ENCODE measurements at places on chromosomes 5 and 9.

GRCh38 chr9:123322273-123323195 is 33.5 kb upstream of the CRB2 start:
- peak overlapping the region; percentile 70 for H3K27ac ChIP-seq
- no peaks in the 10 kb centered on the region for H3K36me3 ChIP-seq
- no peaks in the 10 kb centered on the region for H3K27me3 ChIP-seq
- peak; percentile 78 for DNase-seq
- H3K4me3 ChIP-seq = peak overlapping the region; percentile 69

DNA sequence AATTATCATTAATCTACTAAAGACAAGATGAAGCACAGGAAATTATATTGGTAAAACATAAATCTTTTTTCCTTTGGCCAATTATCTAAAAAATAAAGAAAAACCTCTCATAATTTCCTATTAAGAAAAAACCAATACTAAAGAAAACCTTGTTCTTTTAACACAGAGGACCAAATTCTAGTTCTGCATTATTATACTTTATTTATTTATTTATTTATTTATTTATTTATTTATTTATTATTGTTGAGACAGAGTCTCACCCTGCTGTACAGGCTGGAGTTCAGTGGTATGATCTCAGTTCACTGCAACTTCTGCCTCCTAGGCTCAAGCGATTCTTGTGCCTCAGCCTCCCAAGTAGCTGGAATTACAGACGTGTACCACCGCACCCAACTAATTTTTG is 377.8 kb upstream of the ADAMTS16 start:
- H3K27ac ChIP-seq = no peak overlapping the region
- no peaks in the 10 kb centered on the region for H3K4me1 ChIP-seq
- no peaks in the 10 kb centered on the region for H3K36me3 ChIP-seq
- H3K27me3 ChIP-seq = no peaks in the 10 kb centered on the region
- no peak overlapping the region for H3K4me3 ChIP-seq

DNA sequence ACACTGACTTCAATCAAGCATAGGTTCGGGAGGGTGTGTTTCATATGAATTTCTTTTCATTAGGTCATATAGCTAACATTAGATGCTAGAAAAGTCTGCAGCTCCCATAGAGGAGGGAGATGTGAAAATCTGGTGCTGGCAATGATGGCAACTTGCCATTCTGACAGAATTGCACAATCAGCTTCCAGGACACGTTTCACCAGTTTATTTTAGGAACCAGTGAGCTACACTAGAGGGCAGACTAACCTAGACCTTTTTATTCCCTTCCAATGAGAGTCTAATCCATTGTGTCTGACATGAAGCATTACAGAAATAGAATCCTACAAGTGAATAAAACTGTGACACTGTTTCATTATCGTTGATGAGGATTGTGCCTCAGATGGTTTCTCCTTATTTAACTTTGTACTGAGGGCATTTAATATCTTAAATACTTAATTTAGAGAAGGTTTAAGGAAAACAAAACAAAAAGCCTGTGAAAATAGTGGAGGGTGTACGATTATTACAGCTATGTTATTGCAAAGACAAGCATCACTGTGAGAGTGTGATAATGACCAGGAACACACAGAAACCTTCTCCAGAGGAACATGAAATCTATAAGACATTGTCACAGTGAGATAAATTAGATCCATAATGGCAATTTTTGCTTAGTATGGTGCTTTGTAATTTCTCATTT is 363.3 kb upstream of the RPS23 start:
- H3K4me1 ChIP-seq = no peaks in the 10 kb centered on the region
- H3K4me3 ChIP-seq = no peak overlapping the region
- DNase-seq = no peak
- no peaks in the 10 kb centered on the region for H3K27me3 ChIP-seq

GRCh38 chr5:16932401-16932800 is 3.7 kb downstream of the MYO10 start:
- no peak overlapping the region for H3K4me3 ChIP-seq
- H3K36me3 ChIP-seq = no peaks in the 10 kb centered on the region
- H3K4me1 ChIP-seq = peaks cover 14% of the 10 kb centered on the region
- no peak for DNase-seq
- H3K27me3 ChIP-seq = peaks cover 57% of the 10 kb centered on the region

GRCh38 chr5:43874772-43875171 is 271.8 kb downstream of the NNT start:
- H3K27me3 ChIP-seq = no peaks in the 10 kb centered on the region
- no peaks in the 10 kb centered on the region for H3K36me3 ChIP-seq
- H3K27ac ChIP-seq = no peak overlapping the region
- H3K4me1 ChIP-seq = no peaks in the 10 kb centered on the region
- DNase-seq = no peak

DNA sequence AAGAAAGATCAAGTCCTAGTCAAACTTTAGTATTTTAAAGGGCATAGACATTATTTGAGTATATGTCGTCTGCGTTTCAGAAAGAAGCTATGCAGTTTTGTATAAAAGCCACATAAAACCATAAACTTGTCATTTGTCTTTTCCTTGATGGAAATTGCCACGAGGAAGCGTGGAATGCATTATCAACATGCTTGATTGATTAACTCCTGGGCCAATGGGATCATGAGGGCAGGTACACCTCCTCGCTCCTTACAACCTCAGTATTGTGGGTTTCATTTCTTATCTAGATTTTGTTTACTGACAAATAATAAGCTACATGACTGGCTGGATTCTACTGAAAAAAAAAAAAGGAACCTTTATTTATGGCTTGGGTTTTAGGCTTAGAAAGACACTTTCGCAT is 122.5 kb upstream of the RFX3 start:
- H3K27ac ChIP-seq = no peak overlapping the region
- no peak overlapping the region for H3K4me3 ChIP-seq
- H3K4me1 ChIP-seq = no peaks in the 10 kb centered on the region
- H3K27me3 ChIP-seq = no peaks in the 10 kb centered on the region
- no peaks in the 10 kb centered on the region for H3K36me3 ChIP-seq
- DNase-seq = no peak

- no peaks in the 10 kb centered on the region for H3K27me3 ChIP-seq
- H3K4me1 ChIP-seq = no peaks in the 10 kb centered on the region
- no peak for DNase-seq
- no peaks in the 10 kb centered on the region for H3K36me3 ChIP-seq
- no peak overlapping the region for H3K27ac ChIP-seq
Observed at GRCh38 chr5:59421986-59422941, 471.3 kb downstream of the PDE4D start.

- DNase-seq = no peak
- H3K4me3 ChIP-seq = peak overlapping the region; percentile 71
- peaks cover 11% of the 10 kb centered on the region for H3K4me1 ChIP-seq
- H3K27ac ChIP-seq = no peak overlapping the region
Observed at GRCh38 chr5:160271836-160272235, 40.5 kb downstream of the CCNJL start.

DNA sequence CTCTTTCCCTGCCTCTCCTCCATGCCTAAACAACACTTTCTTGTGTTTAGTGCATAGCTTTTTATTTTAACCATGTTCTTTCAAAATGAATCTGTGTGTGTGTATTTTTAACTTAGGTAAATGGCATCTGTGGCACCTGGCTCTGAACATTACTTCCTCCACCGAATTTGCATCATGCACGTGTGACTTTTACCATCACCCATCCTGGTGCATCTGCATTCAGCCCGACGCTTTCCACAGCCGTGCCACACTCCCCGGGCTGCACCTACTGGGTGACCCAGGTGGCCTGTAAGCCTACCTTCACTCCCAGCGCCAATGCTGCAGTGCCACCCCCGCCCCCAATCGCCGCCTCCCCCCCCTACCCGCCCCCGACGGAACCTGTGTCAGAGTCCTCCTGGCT is 12.7 kb upstream of the FCN1 start:
- H3K4me3 ChIP-seq = peak overlapping the region; percentile 87
- no peaks in the 10 kb centered on the region for H3K36me3 ChIP-seq
- peaks cover 13% of the 10 kb centered on the region for H3K27me3 ChIP-seq
- peak; percentile 77 for DNase-seq
- H3K27ac ChIP-seq = peak overlapping the region; percentile 58

GRCh38 chr9:133118179-133118520 is 2.9 kb downstream of the RALGDS start:
- no peak overlapping the region for H3K4me3 ChIP-seq
- no peak for DNase-seq
- H3K27ac ChIP-seq = peak overlapping the region; percentile 47
- H3K4me1 ChIP-seq = peaks cover 42% of the 10 kb centered on the region
- no peaks in the 10 kb centered on the region for H3K36me3 ChIP-seq
- H3K27me3 ChIP-seq = no peaks in the 10 kb centered on the region

DNA sequence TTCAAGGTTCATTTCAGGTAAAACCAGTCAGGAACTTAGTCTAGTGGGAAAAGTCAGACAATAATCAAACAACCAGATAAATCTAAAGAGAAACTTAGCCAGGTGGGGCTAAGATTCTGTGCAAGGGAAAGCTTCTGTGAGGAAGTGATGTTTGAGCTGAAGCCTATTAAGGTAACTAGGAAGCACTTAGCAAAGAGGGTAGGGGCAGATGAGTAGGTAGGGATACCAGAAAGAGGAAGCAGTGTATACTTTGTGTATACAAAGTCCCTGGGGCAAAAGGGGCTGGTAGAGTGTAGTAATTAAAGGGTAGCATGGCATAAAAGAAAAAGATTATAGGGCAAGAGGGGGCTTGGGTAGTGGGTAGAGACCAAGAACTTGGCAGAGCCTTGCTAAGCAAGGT is 3.6 kb upstream of the SPATA24 start:
- no peaks in the 10 kb centered on the region for H3K36me3 ChIP-seq
- H3K4me1 ChIP-seq = peaks cover 32% of the 10 kb centered on the region
- H3K27me3 ChIP-seq = no peaks in the 10 kb centered on the region
- peak overlapping the region; percentile 88 for H3K27ac ChIP-seq
- DNase-seq = peak; percentile 69

- H3K36me3 ChIP-seq = peaks cover 28% of the 10 kb centered on the region
Observed at GRCh38 chr9:68955330-68955729, 58.6 kb downstream of the PRKACG start.

- H3K27me3 ChIP-seq = no peaks in the 10 kb centered on the region
- H3K4me1 ChIP-seq = peaks cover 32% of the 10 kb centered on the region
- H3K36me3 ChIP-seq = no peaks in the 10 kb centered on the region
- H3K4me3 ChIP-seq = no peak overlapping the region
- no peak for DNase-seq
- no peak overlapping the region for H3K27ac ChIP-seq
Observed at GRCh38 chr5:179800696-179801201, 5.9 kb downstream of the MGAT4B start.

DNA sequence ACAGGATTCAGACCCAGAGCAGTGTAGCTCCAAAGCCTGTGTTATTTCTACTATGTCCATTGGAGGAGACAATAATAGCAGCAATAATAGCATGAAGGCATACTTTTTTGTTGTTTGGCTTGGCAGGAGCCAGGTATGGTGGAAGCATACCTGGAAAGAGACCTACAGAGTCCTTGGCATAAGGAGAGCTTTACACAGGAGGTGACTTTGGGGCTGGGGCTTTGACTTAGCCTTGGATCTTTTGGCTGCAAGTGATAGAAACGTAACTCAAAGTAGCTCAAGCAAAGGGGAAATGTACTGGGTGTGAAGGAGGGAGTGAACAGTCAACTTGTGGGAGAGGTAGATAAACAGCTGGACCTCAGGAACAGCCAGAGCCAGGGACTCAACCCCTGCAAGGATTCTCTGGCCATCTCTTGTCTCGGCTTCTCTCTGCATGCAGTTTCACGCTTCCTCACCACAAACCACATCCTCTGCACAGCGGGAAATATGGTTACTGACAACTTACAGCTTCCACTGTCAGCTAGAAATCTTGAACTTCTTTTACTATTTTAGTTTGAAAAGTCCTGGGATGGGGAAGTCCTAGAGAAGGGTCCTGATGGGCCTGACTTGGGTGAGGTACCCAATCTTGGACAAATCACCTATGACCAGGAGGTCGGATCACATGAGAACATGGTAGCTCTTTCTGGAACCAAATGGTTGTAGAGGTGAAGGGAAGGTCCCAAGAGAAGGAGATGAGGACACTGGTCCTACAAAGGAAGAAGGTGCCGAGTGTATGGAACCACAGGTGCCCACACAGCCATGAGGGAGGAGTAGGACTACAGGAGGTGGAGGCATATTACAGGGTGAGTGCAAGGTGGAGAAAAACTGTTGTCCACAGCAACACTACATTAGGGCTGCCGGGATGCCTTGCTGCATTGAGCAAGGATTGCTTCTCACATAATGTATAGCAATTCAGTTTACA is 47.0 kb upstream of the TGFBR1 start:
- H3K36me3 ChIP-seq = no peaks in the 10 kb centered on the region
- DNase-seq = peak; percentile 69
- no peaks in the 10 kb centered on the region for H3K27me3 ChIP-seq
- H3K27ac ChIP-seq = peak overlapping the region; percentile 96
- peak overlapping the region; percentile 83 for H3K4me3 ChIP-seq

- peak overlapping the region; percentile 57 for H3K27ac ChIP-seq
- H3K4me1 ChIP-seq = peaks cover 16% of the 10 kb centered on the region
- H3K27me3 ChIP-seq = no peaks in the 10 kb centered on the region
- no peak for DNase-seq
- peak overlapping the region; percentile 4 for H3K4me3 ChIP-seq
Observed at GRCh38 chr9:20030221-20030620, 241.4 kb upstream of the SLC24A2 start.

DNA sequence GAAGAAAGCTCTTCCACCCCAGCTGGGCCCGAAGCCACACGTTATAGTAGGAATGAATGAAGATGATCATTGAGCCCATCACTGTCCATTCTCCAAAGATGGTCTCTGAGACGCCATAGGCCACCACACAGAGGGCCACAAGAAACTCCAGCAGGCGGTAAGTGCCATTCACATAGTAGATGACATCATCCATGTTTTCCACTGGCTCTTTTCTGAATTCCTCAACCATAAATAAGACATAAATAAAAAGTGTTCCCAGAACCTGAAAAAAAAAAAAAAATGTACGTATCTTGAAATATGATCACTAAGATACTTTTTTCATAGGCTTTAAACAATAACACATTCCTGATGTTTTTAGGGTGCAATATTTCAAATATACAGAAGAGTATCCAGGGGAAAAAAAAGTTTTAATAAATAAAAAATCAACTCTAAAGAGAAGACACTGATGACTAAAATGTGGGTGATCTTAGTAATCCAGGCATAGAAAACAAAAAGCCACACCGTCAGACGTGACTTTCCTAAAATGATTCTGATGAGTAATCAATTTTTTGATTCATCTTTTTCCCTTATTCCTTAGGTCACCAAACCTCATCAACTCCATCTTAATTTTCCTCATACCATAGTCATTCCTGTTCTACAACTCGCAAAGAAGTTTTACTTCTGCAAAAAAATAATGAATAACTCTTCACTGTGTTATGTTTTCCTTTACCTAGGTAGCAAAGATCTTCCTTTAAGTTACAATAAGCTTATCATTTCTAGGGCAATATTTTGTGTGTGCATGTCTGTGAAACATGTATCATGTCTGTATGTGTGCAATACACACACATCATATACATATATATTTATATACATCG is 47.8 kb downstream of the RNF145 start:
- no peak overlapping the region for H3K4me3 ChIP-seq
- no peak overlapping the region for H3K27ac ChIP-seq
- H3K36me3 ChIP-seq = peaks cover 10% of the 10 kb centered on the region
- H3K27me3 ChIP-seq = no peaks in the 10 kb centered on the region
- peaks cover 8% of the 10 kb centered on the region for H3K4me1 ChIP-seq

DNA sequence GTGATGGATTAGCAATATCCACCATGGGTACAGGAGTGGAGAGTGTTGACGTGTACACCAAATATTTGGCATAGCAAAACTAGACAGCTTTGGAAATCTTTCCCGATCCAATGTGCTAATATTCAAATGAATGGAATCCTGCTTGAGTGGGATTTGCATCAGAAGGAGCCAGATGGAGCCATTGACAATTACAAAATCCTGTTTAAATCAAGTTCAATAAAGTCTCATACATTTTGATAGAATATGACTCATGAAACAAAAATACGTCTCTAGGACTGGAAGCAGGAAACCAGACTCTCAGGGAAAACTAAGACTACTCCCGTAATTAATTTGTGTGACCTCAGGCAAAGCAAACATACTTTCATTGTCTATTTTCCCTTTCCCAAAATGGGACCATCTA is 13.0 kb downstream of the TNC start:
- no peak for DNase-seq
- H3K36me3 ChIP-seq = no peaks in the 10 kb centered on the region
- no peaks in the 10 kb centered on the region for H3K4me1 ChIP-seq

Measured in naive B cell (primary cell).